Stimulated activated CD4-positive, alpha-beta T cell treated with anti-CD3 and anti-CD28 coated beads, Interleukin-1b, Interleukin-23, amount 100 ng/mL, for 1 hour (primary cell): ENCODE measurements at places on chromosomes 3 and 15.
A peak's percentile ranks its signal among the peaks of the same experiment; 100 is the strongest.

GRCh38 chr15:69704700-69705099 is 252.1 kb downstream of the RPLP1 start:
- DNase-seq = no peak

- no peak for DNase-seq
Observed at GRCh38 chr3:64593350-64593749, 94.5 kb downstream of the ADAMTS9 start.

DNA sequence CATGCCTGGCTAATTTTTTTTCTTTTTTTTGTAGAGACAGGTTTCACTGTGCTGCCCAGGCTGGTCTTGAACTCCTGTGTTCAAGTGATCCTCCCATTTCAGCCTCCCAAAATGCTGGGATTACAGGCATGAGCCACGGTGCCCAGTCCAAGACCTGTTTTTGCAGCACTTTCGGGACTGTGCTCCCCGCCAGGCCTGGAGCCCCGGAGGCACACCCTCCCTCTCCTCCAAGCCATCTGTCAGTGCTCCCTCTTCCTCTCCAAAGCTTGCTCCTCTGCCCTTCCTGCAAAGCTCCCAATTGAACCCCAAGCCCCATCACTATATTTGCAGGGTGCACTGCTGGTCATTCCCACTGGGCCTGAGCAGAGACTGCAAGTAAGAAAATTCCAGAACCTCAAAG is 98.1 kb downstream of the CORO2B start:
- DNase-seq = no peak

- DNase-seq = no peak
Observed at GRCh38 chr3:20898962-20899361, 713.0 kb upstream of the SGO1 start.

DNA sequence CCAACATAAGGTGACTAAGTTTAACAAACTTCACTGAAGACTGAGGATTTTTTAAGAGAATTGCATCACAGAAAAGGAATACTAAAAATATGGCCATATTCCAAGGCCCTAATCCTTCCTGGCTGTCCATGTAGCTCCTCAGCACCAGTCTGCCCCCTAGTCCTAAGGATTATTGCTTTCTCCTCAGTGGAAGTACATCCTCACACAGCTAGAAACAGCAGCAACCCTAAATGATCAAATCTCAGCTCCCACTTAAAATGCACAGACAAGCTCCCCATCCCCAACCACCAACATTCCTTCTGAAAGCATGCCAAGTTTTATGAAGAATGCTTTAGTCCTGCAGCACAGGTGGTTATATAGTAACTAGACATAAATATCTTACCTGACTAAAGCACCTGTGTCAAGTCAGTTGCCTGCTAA is 14.7 kb downstream of the ST3GAL6 start:
- DNase-seq = no peak

DNA sequence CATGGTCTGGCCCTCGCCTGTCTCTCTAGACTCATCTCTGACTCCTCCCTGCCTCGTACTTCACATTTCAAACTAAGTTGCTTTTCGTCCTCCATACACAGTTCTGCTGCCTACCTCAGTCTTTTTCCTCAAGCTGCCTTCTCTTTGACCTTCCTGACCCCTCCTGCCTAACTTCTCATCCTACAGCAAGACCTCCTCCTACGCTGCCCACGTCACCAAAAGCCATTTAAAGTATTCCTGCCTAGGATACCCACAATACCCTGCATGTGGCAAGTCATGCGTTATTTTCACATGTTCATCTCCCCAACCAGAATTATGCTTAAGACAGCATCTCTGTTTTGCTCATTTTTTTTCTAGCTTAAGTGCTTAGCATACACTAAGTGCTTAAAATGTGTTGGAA is 56.7 kb downstream of the LHFPL4 start:
- no peak for DNase-seq

GRCh38 chr3:132211896-132212295 is 105.3 kb upstream of the ACP3 start:
- DNase-seq = no peak

DNA sequence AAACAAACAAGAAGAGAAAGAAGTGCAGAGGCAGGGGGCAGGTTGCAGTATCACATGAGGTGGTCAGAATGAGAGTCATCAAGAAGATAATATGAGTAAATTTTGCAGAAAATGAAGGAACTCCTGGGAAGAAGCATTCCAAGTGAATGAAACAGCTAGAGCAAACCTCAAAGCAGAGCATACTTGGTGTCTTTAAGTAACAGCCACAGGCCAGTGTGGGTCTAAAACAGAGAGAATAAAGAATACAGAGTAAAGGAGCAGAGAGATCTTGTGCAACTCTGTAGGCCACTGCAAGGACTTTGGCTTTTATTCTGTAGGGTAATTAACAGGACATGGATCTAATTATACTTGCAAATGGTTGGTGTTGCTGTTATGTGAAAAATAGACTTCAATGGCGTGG is 81.3 kb downstream of the STAC start:
- no peak for DNase-seq

DNA sequence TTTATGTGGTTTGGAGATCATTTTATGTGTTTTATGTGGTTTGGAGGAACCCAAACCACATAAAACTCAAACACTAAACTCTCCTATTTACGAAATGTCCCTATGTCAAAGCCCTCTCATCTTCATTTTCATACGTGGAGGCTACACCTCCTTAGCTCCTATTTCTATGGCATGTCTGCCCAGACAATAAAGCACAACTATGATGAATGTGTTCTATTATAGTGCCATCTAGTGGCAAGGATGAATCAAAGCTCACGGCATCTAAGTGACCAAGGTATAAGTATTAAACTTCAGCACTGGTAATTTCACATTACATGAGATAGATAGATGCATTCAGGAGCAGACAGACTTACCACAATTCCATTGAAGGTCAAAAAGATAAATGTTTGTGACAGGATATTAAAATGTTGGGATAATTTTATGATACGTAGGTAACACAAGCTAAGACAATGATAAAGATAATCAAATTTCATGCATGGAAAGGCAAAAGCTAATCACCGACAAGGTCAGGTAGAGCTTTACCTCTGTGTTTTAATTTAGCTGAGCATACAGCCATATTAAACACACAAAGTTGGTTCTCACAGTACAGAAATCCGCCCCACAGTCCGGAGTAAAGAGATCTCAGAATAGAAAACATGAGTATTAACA is 130.6 kb upstream of the FHIT start:
- no peak for DNase-seq

- no peak for DNase-seq
Observed at GRCh38 chr15:85316244-85316934, 64.0 kb upstream of the AKAP13 start.

DNA sequence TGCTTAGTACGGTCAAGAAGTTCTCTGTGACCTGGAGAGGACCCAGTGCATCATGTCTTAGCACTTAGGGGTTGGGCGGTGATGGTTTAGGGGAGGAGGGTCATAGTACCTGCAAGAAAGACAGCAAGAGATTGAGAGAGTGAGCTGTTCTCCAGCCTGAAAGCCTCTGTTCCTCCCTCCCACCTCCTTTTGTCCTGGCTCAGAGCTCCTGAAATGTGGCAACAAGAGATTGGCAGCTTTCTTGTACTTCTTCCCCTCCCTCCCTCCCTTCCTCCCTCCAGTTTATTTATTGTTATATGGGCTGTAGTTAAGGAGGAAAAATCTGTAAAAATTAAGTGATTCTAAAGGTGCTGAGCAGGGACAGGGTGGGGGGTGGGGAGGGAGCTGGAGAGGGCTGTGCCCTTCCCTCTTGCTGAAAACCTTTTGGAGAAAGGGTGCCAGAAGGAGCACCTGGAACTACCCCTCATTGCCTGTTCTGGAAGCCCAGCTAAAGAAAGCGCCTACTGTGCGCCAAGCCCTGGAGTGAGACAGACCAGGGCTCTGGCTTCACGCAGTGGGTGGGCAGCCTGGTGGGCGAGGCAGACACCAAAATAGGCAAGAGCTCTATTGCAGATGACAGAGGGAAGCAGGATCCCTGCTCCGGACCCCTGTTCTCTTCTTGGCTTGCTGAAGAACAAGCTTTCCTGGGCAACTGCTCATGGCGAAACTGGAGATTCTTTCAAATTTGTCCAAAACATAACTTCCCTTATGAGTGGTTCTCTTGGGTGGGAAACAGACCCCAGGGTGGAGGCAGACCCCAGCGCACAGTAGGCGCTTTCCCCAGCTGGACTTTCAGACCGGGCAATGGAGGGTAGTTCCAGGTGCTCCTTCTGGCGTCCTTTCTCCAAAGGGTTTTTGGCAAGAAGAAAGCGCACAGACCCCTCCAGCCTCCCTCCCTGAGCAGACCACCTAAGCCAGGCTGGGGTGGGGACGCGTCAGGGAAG is 35.6 kb downstream of the LINGO1 start:
- no peak for DNase-seq

GRCh38 chr15:28086175-28086703 is 12.9 kb downstream of the OCA2 start:
- no peak for DNase-seq

GRCh38 chr3:49602877-49603411 is 48.7 kb downstream of the BSN start:
- DNase-seq = peak; percentile 21

GRCh38 chr15:41523097-41523496 is 9.5 kb upstream of the LTK start:
- no peak for DNase-seq

- DNase-seq = no peak
Observed at GRCh38 chr15:48021336-48022086, 99.3 kb upstream of the SLC24A5 start.

GRCh38 chr3:81620849-81621248 is 140.6 kb downstream of the GBE1 start:
- DNase-seq = no peak

DNA sequence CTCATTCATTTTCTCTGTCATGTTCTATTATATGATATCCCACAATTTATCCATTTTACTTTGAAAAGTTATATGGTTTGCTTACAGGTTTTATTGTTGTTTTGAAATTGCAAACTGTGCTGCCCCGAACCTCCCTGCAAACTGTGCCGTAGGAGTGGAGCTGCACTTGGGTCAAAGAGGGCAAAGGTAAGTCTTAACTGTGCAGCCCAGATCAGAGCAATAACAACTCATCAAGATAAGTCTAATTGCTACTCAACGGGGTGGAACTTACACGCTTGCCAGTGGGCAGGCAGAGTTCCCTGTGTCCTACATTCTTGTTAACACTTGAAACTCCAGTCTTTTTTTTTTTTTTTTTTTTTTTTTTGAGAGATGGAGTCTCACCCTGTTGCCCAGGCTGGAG is 33.2 kb downstream of the ZDHHC19 start:
- DNase-seq = no peak

DNA sequence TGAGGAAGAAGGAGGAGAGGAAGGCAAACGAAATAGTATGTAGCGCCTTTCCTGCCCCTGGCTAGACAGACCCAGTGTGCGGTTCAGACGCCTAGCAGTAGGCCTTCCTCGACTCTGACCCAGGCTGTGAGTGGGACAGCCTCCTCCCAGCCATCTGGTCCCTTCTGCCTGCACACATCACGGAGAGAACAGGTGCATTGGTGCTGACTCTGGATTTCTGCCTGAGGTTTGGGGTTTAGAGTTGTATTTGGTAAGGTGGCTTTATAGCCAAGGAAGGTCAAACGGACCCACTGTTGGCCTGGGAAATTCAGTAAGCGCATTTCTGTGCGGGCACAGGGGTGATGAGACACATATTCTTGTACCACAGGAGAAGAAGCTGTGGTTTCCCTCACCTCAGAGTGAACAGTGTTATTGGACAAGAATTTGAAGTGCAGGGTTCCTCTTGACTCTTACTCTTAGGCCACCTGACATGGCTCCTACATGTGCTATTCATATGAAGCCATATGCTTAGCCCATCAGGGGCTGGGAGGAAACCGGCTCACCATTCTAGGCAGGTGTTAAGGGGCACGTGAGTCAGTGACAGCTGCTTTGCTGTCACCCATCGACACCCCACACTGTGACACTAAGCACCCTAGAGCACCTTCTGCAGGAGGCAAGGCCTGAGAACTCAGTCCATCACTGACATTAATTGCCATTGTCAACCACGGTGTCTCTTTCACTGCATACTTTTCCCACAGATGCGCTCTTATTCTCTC is 143.3 kb downstream of the CHDH start:
- DNase-seq = no peak

- peak; percentile 2 for DNase-seq
Observed at GRCh38 chr15:100438570-100438969, 90.2 kb downstream of the CERS3 start.

GRCh38 chr15:95113041-95113440 is 881.7 kb downstream of the MCTP2 start:
- no peak for DNase-seq

GRCh38 chr3:8301977-8302735 is 199.5 kb upstream of the LMCD1 start:
- no peak for DNase-seq

GRCh38 chr3:111882799-111883198 is 23.7 kb downstream of the PHLDB2 start:
- DNase-seq = no peak

DNA sequence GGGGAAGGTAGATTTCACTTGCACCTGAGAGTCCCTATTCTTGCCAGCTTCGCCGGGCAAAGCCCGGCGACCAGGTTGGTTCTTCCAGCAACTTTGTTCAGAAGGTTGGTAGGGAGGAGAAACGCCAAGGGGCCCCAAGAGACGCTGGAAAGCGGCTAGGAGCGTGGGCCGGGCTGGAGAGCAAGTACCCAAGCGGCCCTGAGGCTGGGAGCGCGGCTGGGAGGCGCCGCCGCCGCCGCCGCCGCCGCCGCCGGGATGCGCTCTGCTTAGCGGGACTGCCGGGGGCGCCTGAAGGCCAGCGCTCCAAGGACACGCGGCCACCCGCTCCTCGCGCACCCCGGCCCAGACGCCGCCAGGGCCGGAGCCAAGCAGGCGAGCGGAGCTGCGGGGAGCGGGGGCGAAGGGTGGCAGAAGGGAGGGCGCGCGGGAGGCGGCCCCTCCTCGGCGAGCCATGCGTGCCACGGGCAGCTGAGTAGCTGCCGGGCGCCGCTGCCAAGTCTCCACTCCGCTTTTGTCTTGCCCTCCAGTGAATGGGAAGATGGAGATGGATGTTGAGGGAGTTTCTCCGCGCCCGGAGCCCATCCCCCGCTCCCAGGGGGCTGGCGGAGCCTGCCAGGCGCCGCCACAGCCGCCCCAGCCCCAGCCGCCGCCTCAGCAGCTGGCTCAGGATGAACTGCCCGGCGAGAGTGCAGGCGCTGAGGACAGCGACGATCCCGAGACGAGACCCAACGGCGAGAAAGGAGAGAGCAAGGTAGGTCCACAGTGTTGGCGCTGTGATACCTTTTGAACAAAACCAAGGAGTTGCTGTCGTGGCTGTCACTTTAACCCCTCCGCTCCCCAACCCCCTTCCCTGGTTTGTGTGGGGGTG is 227.4 kb upstream of the AZI2 start:
- no peak for DNase-seq

DNA sequence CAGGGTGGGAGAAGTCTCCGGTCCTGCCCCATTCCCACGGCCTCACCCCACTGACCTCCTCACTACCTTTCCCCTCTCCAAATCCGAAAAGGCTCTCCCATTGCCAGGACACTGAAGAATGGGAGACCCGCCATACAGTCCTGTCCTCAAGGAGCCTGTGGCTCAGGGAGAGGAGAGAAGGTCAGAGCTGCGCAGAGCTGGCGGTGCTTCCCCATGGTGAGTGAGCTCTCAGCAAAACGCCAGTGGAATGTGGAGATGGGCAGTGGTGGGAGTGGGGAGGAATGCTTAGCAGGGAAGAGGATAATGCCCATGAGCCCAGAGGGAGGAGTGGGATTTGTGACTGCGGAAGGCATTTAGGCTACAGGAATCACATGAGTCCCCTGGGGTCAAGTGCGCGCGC is 20.1 kb downstream of the FAM43A start:
- no peak for DNase-seq

GRCh38 chr15:25933456-25934158 is 70.5 kb upstream of the ATP10A start:
- DNase-seq = peak; percentile 30

GRCh38 chr3:120793601-120794000 is 51.1 kb downstream of the GTF2E1 start:
- no peak for DNase-seq
